ENCODE measurements at places on chromosomes 16 and 17.

DNA sequence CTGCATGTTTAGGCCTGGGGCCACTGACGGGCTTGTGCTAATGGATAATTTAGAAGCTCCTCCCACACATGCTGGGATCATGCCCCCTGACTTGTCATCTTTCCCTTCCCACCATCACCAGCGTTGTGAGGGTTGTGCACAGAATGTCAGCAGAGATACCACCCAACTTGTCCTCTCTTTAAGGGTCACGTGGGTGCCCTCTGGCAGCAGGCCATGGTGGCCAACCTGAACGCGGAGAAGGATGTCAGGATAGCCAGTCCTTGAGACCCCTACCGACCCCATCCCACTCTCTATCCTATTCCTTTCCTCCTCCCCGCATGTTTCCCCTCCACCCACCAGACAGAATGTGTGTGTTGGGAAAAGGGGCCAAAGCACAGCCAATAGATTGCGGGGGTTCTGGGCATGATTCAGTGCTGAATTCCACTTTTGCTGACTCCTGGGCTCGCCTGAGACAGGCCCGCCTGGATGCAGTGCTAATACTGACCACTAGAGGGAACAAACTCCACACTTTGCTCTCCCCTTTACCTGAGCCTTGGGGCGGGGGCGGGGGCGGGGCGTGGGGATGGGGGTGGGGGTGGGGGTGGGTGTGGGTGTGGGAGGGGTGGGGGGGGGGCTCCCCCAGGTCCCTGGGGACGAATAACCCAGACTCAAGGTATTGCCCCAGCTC, at the start of gene GH2:
Gene GH2, minus strand, starts transcription at position 10 of the 667 bp plus-strand sequence. CDS start 143 bp downstream, outside the sequence.
- peak; percentile 26 for DNase-seq

DNA sequence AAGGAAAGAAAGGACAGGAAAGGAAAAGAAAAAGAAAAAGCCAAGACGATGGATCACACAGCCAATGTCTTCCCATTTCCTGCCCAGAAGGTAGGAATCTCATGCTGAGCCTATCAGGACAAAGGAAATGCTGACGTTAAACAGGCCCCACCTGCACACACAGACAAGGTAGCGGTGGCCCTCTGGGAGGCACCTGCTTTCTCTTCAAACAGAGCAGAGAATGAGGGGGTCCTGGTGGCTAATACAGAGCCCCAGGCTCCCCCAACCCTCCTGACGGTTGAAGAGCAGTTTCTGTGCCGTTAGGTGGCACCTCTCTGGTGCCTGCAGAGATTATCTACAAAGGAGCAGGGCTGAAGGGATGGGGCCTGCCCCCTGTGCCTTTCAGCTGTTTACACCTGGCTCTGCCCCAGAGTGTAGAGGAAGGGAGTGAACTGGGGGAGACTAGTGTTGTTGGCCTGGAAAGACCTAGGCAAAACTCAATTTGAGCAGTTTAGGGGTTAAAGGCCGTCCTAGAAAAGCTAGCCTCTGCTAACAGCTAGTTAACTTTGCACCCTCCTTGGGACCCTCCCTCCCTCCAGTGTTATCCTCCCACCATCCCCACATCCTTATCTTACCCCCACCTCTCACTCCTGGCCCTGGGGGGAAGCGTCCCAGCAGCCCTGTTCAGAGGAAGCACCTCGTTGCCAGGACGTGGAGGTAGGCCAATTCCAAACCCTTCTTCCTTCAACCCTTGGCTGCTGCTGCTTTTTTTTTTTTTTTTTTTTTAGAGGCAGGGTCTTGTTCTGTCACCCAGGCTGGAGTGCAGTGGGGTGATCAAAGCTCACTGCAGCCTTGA, 56.3 kb downstream of the ARHGAP27 start:
- peak; percentile 31 for DNase-seq

- no peak for DNase-seq
Observed at GRCh38 chr17:14746822-14747602, 446.1 kb downstream of the HS3ST3B1 start.

- peak; percentile 85 for DNase-seq
Observed at GRCh38 chr17:81094509-81095382, 59.8 kb downstream of the BAIAP2 start.

DNA sequence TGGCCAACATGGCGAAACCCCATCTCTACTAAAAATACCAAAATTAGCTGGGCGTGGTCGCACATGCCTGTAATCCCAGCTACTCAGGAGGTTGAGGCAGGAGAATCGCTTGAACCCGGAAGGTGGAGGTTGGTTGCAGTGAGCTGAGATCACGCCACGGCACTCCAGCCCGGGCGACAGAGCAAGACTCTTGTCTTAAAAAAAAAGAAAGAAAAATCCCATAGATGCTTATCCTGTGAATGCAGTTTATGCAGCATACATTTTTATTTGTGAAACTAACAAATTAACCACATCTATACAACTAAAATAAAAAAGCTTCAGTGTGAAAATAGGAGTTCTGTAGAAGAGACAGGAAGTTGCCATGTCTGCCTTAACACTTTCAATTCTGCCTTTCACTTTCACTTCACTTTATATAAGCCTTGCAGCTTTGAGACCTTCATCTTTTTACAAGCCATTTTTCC, 7.1 kb downstream of the IGSF6 start:
- DNase-seq: no peak

DNA sequence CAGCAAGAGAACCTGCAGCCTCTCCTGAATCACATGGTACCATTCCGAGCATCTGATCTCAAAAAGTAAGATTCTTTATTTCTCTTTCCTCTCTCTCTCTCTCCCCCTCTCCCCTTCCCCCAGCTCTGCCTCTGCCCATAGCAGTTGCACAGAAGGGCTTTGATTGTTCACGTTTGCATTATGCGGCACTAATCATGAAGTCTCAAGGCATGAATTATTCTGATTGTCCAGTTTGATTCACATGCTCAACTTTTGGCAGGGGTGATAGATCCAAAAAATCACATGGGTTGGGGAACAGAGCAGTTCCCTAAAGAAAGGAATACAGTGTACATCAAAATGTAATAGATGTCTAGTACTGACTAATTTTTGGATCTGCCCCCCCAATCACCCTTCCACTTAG, 380.0 kb upstream of the SOX9 start:
- DNase-seq: no peak

DNA sequence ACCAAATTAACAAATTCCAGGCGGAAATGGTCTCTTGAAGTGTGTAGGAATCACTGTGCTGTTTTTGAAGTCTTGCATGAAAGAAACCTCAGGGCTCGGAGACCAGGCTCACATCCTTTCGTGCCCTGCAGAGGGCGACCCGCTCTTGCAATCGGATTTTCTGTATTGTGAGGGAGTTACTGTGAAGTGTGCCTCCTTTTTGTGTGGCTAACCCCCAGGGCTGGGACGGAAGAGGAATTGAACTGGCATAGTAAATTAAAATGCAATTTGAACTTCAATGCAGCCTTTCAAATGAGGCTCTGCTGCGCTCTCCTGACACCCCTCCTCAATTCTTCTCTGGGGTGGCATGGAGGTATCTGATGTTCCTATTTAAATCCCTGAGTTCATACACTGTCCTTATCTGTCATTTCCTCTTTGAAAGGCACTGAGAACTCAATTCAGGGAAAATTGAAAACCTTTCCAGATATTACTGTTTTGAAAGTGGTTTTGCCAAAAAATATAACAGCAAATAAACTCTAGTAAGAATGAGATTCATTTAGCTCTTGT, 51.5 kb upstream of the MGAT5B start:
- peak; percentile 61 for DNase-seq

DNA sequence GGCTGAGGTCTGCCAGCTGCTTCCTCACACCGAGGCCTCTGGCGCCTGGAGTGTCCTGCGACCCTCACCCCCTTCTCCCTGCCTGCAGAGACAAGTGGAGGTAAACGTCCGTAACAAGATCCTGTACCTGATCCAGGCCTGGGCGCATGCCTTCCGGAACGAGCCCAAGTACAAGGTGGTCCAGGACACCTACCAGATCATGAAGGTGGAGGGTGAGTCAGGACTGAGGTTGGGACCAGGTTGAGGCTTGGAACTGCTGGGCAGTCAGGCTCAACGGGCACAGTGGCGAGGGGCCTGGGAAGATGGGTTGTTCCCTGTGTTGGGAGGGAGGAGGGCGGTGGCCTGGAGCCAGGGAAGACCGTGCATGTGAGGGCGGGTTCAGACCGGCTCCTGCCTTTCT, 4.8 kb downstream of the HGS start:
- no peak for DNase-seq

DNA sequence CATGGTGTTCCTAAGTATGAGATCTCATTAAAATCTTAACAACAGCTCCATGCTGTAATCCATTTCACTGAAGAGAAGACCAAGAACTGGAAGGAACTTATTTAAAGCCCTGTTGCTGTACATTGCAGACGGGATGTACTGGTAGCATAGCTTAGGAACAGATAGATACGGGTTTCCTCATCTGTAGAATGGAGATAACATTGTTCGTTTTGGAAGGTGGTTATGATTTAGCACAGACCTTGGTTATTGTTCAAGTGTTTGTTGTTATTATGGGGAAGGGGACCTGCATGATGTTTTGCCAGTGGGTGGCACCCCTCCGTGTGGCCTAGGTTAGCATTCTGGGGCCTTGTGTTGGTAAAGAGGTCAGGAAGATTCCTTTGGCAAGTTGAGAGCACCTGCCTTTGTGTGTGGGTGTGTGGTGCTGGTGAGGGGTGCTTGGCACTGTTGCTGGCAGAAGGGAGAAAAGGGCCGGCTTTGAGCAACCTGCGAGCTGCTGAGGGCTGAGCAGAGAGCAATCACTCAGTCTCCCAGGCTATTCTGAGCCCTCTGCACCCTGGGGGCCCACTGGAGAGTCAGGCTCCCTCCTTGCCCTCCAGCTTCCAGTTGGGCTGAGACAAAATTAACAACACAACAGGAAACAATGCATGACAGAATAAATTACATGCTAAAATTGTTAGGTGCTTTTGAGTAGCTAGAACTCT, 2.3 kb downstream of the TAOK2 start:
- DNase-seq: no peak

- no peak for DNase-seq
Observed at GRCh38 chr17:37774504-37774903, 29.6 kb upstream of the HNF1B start.

DNA sequence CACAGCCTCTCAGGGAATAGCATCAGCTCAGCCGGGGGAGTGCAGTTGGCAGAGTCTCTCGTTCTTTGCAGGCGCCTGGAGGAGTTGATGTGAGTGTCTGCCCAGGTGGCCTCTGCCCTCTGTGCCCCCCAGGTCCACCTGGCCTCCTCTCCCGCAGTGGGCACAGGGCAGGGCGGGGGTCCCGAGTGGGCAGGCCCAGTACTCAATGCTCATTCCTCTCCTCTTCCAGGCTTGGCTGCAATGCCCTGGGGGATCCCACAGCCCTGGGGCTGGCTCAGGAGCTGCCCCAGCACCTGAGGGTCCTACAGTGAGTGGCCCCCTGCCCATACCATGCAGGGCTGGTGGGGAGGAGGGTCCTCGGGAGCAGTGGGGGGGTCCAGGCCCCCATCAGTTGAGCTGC, 14.7 kb upstream of the CPNE2 start:
- DNase-seq: no peak

DNA sequence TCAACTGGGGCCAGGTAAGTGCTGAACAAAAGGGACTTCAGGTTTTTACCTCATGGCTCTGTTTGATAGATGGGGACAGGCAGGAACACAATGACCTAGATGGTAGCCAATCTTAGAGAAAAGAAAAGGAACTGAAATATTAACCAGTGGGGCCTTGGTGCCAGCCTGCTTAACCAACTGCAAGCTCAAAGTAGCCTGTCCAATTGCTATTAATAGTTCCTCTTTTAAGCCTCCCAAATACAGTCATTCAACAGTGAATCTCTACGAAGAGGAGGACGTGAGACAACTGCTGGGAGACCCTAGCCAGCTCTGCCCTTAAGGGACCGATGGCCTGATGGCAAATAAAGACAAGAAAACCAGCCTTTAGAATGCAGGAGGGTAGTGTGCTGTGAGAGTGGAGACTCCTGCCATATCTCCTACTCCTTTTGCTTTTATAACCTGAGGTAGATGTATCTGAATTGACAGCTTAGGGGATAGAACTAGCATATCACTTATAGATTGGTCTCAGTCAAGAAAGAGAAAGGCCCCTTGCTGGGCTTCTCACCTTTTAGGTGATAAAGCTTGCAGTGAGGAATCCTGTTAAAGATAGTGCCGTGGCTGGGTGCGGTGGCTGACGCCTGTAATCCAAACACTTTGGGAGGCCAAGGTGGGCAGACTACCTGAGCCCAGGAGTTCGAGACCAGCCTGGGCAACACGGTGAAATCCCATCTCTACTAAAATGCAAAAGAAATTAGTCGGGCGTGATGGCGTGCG, 28.3 kb downstream of the ARSG start:
- no peak for DNase-seq

DNA sequence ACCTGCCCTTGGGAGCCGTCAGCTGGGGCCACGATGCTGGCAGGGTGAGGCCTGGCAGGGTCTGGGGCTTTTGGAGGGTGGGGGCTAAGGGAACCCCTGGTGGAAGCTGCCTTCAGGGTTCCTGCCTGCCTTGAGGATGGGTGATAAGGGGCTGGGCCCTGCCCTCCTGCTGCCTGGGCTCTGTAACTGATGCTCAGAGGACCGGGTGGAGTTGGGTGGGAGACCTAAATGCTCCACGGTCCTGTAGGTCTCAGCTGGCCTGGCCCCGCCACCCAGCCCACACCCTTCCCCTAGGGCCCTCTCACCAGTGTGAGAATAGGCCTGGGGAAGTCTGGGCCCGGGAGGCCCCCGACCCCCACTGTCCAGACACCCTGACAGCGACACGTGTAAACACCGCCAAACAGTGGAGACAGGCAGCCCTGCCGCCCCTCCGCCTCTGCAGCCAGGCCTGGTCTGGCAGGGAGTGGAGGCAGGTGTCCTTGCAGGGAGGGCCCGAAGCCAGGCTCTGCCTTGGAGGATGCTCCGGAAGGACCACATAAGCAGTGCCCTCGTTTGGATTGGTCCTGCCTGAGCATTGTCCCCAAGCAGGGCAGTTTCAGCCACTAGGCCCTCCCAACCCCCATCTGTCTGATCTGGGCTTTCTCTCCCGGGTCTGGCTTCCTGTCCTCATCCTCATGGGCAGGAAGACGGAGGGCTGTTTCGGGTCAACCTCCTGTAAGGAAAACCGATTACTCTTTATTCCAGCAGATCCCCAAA, 6.5 kb upstream of the BAHCC1 start:
- DNase-seq: no peak

GRCh38 chr17:51585514-51586104, 325.3 kb downstream of the UTP18 start:
- DNase-seq: no peak

DNA sequence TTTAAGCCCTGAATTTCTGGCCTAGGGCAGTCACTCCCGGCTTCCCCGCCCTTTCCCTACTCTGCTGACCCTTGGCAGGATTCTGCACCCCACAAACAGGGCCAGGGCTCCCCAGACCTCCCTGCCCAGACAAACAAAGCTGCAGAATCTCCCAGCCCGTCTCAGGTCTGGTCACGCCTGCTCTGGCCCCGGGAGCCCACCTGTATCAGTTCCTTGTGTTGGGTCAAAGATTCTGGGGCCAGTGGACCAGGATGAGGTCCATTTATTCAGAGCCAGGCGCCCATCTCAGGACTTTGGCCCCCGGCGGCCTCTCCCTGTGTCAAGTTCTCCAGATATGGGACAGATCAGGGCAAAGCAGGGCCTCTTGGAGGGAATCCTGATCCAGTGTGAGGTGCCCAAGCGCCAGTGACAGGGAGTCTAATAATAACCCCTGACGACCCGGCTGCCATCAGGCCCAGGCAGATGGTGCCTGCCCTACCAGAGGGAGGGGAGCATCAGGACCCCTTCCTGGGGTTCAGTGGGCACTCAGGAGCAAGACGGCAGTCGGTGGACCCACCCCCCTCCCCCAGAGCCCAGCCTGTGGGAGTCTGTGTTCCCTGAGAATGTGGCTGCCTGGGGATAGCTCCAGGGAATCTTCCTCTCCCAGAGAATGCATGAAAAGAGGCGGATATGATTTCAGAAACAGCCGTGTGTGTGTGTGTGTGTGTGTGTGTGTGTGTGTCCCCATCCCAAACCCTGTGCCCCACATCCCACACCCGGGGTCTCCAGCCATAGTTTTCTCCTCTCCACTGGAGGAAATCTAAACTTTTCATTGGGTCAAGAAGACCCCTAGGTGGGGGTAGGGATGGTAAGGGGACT, 1.3 kb downstream of the TTYH2 start:
- no peak for DNase-seq
